Anterior cingulate cortex (tissue), 58 donors: ENCODE measurements at places on chromosomes 4 and X.

- peak; percentile 42 for DNase-seq
These were observed 1138.7 kb upstream of the PCDH7 start for GRCh38 chr4:29581457-29581856.

GRCh38 chr4:155208258-155209054, at the start of gene NPY2R:
Gene NPY2R (plus strand): TSS chr4:155208636. CDS start chr4:155213940, 5,304 bp downstream.
- no peak for DNase-seq

DNA sequence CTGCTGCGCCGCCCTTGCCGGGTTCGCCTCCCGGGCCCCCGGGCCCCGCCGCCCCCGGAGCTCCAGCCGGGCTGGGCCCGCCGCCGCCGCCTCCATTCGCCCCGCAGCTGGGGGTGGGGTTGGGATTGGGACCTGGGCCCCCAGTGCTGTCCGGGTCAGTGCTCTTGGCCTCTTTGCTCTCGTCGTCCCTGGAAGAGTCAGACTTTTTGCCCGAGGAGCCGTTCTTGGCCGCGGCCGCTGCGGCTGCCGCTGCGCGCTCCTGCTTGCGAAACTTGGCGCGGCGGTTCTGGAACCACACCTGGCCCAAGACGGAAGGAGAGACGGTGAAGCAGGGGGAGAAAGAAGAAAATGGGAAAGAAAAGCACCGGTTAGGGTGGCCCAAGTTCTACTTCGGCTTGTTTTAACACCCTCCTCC, 2.5 kb downstream of the PHOX2B start:
- DNase-seq, result no peak

GRCh38 chrX:23332888-23333821, 1.5 kb upstream of the PTCHD1 start:
- peak; percentile 18 for DNase-seq

DNA sequence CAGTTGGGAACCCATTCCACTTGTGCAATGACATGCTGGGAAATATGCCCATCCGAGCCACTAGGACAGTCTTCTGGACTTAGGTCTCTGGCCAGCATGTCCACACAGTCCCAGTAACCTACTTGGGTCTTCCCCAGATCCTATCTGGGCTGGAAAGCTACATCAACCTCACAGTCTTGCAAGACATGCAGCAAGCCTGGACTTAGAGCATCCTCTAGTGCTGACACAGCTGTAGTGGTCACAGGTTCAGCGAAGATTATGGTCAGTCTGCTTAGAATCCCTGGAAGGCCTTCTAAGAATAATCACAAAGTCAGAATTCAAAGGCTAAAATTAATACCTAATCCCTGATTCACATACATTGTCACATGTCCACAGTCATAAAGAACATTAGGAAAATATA, 842.7 kb downstream of the STPG2 start:
- DNase-seq, result no peak

GRCh38 chr4:2076908-2077536, 17.9 kb downstream of the NAT8L start:
- no peak for DNase-seq

DNA sequence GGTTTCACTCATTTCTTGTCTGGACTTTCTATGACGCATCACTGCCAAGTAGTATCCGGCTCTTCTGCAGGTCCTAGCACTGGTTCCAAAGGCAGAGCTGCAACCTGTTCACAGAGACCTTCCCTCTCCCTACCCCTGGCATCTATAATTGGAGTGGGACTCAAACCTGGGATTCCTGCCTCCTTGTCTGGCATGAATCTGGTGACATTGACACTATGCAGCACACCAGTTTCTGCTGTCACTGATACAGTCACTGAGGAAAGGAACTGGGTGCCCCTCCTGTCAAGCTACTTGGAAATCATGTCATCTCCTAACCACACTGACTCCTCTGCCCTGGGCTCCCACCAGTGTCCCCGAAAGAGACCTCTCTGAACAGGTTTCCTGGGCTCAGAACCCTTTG, 33.1 kb upstream of the EFNB1 start:
- no peak for DNase-seq

DNA sequence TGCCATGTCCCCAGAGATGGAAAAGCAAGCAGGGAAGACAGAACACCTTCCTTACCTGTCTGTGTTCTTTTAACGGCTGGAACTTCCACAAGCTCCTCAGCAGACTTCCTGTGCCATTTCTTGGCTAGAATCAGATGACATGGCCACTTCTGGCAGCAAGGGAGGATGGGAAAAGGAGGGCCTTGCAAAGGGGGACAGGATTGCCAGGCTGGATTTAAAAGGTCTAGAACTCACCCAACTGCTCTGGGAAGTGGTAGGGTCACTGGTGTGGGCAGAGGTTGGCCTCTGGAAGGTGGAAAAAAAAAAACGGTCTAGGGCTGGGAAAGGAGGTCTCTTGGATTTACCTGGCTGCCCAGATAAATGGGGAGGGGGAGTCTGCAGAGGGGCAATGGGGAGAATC, 1.6 kb upstream of the USP11 start:
- DNase-seq, result no peak
